Stimulated activated CD4-positive, alpha-beta T cell treated with anti-CD3 and anti-CD28 coated beads, Interleukin-1b, Interleukin-23, amount 100 ng/mL, for 24 hours (primary cell): ENCODE measurements at places on chromosomes 5 and 9.

DNA sequence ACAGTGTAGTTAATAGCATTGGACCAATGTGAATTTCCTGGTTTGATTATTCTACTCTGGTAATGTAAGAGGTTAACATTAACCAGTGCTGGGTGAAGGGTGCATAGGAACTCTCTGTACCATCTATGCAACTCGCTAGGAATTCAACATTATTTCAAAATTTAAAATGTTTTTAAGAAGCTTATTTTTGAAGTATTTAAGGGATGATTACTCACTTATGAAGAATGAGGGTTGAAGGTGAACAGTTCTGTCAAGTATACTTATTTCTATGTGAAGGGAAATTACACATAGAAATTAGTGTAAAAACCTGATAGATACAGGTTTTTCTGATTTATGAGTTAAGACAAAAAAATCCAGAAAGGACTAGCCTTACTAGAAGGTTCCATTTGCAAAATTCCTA lies 165.8 kb downstream of the INSYN2B start:
- no peak for DNase-seq

GRCh38 chr5:119357808-119358529 lies 2.1 kb downstream of the TNFAIP8 start:
- no peak for DNase-seq

DNA sequence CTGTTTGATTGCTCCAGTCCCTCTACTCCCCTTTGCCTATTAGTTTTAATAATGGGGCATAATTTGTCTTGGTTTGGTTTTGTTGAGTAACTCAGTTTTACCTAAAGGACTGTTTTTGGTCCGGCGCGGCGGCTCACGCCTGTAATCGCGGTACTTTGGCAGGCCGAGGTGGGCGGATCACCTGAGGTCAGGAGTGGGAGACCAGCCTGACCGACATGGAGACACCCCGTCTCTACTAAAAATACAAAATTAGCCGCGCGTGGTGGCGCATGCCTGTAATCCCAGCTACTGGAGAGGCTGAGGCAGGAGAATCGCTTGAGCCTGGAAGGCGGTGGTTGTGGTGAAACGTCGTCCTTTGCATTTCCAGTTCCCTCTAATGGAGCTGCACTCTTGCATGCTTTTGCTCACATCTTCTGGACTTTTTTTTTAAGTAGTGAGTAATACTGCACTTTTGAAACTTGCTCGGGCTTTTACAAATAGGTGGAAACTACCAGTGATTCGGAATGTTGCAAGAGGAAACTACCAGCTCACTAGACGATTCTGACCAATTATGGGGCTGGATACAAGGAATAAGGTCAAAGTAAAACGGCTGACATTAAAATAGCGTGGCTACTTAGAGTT lies 721 bp upstream of the MAML1 start:
- no peak for DNase-seq

GRCh38 chr5:137072361-137073115 lies 426.6 kb downstream of the SPOCK1 start:
- DNase-seq = no peak

DNA sequence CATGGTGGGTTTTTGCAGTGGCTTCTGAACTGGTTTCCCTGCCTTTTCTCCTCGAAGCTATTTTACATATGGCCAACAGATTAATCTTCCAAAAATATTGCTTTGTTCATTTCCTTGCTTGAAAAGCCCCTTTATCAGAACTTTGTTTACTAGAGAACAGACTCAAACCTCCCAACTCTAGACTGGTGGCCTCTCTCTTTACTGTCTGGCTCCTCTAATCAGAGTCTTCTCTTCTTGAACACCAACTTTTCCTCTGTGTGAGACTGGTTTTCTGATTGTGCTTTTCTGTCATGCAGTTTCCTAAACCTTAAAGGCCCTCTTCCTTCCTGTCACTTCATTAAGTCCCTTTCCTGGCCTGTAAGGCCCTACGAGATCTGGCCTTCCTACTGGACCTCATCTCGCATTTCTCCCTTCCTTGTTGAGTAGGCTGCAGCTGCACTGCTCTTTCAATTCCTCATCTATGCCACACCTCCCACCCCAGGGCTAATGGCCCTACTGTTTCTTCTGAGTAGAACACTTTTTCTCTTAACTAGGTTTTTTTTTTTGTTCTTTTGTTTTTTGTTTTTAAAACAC lies 5.7 kb downstream of the C9orf43 start:
- DNase-seq = no peak

DNA sequence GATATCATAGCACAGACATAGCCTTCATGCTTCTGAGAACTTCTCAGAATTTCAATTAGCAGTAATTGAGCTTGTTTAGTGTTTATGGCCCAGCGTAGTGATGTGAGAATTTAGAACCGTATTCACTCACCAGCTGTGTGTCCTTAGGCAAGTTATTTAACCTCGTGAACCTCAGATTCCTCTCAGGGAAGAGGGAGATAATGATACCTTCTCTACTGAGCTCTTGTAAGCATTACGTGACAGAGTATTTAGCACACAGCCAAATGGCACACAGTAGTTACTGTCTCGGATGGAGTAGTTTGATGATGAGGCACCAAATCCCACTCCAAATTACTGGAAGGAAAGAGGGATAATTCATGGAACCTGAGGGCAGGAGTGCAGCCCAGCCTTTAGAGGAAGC lies 429.3 kb downstream of the CCDC171 start:
- DNase-seq = no peak

- no peak for DNase-seq
These were observed 141.1 kb upstream of the TARS1 start for GRCh38 chr5:33299621-33300208.

DNA sequence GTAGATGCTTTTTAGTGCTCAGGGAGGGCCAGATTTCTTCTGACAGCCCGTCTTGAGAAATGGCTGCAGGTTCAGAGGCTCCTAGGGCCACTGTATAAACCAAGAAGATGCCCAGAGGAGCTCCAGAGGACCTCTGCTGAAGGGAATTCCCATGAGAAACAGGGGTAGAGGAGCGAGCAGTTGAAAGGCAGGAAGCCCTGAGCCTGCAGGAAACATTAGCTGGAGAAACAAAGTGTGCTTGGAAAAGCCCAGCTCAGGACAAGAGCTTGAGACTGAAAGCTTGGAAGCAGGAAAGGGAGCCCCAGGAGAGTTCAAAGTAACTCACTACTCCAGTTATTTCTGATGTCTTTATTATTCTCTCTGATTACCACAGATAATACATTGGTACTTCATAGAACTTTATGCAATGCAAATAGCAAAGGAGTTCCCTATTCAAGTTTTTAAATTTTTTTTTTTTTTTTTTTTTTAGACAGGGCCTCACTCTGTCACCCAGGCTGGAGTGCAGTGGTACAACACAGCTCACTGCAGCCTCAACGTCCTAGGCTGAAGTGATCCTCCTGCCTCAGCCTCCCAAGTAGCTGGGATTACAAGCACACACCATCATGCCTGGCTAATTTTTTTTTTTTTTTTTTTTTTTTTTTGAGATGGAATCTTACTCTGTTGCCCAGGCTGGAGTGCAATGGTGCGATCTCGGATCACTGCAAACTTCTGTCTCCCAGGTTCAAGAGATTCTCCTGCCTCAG lies 16.5 kb downstream of the HBEGF start:
- DNase-seq = no peak

DNA sequence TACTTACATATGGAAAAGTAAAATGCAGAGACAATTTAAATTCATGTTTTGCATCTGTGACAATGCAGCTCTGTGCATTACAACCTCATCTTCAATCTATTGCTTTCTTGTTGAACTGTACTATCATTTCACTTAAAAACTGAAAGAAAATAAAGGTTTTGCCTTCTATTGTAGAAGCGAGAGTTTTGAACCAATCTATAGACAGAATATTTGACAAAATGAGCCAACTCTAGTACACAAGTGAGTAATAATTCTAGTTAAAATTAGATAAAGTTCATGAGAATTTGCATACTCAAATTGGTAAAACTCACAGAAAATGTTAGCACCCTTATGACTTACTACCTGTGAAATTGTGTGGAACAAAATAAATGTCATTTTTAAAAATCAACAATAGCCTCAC lies 123.7 kb downstream of the EDIL3 start:
- no peak for DNase-seq

GRCh38 chr5:82599692-82600091 lies 321.5 kb upstream of the RPS23 start:
- DNase-seq = no peak

DNA sequence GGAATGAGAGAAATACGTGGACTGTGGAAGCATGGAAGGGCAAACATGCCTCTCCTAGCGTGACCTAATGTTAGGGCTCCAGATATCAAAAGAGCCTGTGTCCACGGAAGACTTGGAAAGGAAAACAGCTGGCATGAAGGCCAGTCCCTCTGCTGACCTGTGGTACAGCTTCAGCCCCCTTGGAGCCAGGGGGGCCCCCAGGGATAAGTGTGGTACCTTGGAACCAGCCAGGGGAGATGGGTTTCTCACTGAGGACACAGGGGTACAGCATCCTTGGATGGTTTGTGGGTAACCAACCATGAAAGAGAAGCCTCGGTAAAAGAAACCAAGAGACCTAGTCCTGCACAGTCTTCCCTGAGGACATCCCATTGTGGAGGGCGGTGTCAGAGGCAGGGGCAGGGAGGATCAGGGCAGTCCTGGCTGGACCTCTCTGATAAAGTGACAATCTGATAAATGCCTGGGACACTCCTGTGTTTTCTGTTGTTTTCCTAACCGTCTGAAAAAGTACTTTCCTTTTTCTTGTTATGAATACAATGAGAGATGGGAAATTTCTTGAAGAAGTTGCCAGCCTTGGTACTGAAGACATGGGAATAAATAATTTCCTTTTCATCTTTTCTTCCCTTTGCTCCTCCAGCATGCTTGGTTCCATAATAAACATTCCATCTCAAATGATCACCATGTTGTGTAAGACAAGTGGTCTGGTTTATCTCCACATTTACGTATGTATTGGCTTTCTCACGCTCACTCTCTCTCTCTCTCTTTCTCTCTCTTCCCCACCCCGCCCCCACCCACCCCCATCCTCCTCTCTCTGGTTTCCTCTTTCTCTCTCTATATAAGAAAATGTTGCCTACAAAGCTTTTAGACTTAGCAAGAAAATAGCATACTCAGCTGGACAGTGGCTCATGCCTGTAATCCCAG lies 102.1 kb downstream of the SUSD1 start:
- DNase-seq = no peak

DNA sequence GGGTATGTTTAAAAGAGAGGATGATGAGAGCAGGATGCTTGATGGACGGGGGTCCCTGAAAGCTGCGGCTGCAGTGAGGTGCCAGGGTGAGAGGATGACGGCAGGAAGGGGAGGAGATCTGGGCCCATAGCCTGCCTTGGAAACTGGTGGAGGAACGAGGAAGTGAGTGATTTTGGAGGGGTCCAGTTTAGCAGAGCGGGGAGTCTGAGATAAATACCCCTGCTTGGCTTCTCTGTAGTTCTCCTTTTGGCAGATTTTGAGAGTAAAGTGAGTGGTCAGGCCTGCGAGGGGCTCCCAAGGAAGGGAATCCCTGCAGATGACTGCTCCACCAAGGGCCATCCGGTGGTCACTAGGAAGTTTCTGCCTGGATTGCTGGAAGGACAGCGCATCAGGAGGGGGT lies 98.5 kb upstream of the PTCH1 start:
- no peak for DNase-seq

DNA sequence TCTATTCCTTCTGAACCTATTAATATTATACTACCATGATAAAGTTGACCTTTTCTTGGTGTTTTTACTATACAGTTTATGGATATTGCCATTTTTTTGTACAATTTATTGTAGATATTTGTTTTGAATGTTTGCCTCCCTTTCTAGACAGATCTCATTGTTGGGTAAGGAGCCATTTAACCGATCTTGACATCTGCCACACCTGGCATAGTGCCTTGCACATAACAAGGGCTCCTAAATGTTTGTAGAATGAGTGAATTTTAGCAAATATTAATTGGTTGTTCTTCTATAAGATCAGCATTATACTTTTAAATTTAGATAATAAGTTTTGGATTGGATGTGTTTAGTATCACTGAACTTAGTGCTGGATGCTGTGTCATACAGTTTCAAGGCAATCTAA lies 175.3 kb downstream of the GDNF start:
- DNase-seq = no peak

DNA sequence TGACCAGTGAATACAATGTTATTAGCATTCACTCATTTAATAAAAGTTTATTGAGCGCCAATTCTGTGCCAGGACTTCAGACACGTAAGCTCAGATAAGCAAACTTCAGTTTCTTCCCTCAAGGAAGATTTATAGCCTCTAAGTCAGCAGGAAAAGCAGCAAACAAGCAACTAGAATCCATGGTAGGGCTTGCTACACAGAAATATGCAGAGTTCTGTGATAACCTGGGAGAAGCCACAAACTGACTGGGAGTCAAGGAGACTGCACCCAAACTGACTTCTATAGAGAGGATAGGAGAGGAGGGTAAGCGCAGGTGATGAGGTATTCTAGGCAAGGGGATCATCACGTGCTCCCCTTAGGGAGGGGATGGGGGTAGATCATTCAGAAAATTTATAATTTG lies 1.4 kb upstream of the OGN start:
- DNase-seq = no peak

DNA sequence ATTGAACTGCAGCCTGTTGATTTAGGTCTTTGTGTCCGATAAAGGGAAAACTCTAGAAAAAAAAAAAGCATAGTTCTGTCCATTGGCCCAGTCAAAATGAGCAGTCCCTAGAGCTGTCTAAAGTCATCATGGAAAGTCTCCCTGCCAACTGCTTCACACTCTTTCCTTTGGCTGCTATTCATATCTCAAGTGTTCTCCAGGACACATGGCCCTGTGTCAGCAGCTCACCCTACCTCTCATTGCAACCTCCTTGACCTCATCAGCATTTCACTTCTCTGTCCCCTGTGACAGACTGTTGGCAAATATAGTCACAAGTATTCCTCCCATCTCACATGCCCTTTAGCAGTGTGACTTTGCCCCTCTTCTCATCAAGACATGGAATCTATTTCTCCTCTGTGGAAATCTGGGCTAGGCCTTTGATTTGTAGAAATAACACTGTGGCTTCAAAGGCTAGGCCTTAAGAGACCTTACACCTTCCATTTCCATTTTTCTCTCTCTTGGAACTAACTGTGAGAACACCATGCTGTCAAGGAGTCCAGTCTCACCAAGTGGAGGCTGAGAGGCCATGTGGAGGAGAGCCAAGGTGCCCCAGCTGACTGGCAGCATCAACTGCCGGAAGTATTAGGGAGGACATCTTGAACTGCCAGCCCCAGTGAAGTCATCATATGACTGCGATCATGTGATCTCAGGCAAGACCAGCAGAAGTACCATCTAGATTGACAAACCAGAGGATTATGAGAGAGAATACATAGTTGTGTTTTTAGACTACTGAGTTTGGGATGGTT lies 149.4 kb upstream of the TARS1 start:
- no peak for DNase-seq

DNA sequence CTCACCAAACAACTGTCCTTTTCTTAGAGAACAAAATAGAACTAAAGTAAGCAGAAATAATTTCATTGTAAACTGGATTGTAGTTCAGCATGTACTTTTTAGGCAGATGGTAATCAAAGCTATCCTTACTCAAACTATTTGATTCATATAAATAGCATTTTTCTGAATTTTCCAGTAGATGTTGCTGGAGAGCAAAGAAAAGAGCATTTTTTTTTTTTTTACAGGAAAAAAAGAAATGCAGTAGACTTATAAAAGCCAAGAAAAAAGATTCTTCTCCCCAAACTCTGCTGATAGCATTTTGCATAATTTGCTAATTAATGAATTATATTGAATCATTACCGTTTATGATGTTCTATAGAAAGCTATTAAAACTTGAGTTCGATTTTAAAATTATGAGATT lies 715.3 kb upstream of the WWC1 start:
- DNase-seq = no peak
